ENCODE measurements at places on chromosomes 3 and 15.

DNA sequence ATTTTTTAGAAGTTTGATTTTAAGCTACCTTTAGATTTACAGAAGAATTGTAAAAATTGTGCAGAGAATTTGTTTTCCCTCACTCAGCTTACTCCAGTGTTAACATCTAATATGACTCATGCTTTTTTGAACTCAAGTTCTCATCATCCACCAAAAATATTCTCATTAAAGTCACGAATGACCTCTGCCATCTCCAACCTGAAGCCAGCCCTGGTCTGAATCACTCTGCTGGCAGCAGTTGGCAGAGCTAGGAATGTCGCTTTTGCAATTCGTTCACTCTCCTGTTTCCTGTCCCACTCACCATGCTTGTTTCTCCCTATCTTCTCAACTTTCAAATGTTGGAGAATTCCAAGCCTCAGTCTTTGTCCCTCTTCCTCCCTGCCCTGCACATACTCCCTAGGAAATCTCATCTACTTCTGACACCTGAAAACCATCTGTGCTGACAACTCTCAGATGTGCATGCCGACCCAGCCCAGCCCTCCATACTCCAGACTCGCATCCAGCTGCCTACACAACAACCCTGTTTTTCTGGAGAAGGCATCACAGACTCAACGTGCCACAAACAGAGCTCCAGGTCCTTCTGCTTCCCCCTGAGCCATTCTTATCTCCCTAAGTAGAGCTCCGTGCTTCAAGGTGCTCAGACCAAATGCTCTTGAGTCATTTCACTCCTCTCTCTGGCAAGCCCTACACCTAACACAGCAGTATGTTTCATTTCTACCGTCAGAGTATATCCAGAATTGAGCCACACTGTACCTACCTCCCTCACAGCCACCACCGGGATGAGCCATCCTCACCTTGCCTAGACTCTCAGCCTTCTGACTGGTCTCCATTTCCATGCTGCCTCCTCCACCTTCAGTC, 24.9 kb downstream of the PRR23E start:
- DNase-seq, result no peak

- DNase-seq, result no peak
Measured at GRCh38 chr15:41396111-41396510, 6.2 kb downstream of the NDUFAF1 start.

- no peak for DNase-seq
Measured at GRCh38 chr3:21642433-21642832, 108.6 kb downstream of the ZNF385D start.

- peak; percentile 16 for DNase-seq
Measured at GRCh38 chr3:151210676-151211381, 7.8 kb upstream of the GPR171 start.

GRCh38 chr15:89171136-89172072, 50.0 kb downstream of the RLBP1 start:
- DNase-seq, result peak; percentile 18

- no peak for DNase-seq
Measured at GRCh38 chr3:11059090-11059798, 66.7 kb downstream of the SLC6A1 start.

GRCh38 chr15:65298731-65299130, 2.9 kb downstream of the RNU5A-1 start:
- no peak for DNase-seq

GRCh38 chr3:186640473-186640818, 247 bp downstream of the FETUB start:
- DNase-seq, result no peak

GRCh38 chr3:182967218-182968204, 12.8 kb downstream of the DCUN1D1 start:
- no peak for DNase-seq

- DNase-seq, result peak; percentile 63
Measured at GRCh38 chr3:183385698-183386613, 42.5 kb downstream of the MCF2L2 start.

- no peak for DNase-seq
Measured at GRCh38 chr3:52845157-52845556, 10.3 kb upstream of the MUSTN1 start.

GRCh38 chr3:167611718-167612117, 42.0 kb downstream of the WDR49 start:
- no peak for DNase-seq

- no peak for DNase-seq
Measured at GRCh38 chr3:98775459-98776139, 12.5 kb downstream of the ST3GAL6 start.

DNA sequence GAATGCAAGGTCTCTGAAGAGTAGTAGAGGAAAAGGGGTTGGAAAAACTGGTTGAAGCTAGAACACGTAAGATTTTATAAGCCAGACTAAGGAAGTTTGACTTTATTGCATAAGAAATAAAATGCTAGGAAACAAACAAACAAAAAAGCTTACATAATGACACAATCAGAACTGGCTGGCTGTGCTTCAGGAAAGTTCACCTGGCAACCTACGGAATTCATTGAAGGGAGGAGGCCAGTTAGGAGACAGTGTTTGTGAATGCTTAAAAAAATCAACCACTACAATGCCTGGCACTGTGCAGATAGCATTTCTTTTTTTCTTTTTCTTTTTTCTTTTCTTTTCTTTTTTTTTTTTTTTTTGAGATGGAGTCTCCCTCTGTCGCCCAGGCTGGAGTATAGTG, 1.9 kb upstream of the ICE2 start:
- no peak for DNase-seq

DNA sequence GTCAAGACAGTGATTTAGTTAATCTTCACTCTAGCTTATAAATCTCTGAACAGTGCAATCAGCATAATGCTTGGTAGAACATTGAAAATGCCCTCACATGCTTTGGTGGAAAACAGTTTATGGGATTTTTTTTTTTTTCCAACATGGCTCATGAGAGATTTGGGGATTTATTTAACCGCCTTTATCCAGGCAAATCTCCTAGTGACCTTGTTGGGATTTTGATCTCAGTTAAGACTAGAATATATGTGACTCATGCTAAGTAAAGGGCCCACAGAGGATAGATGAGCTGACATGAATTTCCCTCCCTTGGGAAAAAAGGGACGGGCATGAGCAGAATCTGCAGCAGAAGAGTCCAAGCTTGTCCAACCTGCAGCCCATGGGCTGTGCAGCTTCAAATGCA, 18.7 kb downstream of the LRTM1 start:
- DNase-seq, result no peak

GRCh38 chr3:115270849-115271248, 123.8 kb upstream of the ZBTB20 start:
- DNase-seq, result no peak

GRCh38 chr15:74841891-74842373, 1.0 kb downstream of the ULK3 start:
- DNase-seq, result no peak

DNA sequence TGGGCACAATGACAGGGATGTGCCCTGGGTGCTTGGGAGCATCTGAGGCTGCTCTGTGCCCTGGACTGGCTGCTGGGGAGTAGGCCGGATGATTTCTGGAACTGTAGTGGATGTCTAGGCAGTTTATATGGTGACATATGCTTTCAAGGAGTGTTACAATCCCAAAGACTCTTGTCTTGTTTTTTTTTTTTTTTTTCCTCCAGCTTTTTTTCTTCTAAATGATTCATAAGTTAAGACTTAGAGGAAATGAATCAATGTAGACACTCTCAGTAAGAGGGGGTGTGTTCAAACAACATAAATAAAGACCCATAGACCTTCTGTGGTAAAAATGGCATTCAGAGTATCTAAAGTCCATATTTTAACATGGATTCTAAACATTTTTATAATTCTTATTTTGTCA, 706.1 kb upstream of the GOLIM4 start:
- no peak for DNase-seq

DNA sequence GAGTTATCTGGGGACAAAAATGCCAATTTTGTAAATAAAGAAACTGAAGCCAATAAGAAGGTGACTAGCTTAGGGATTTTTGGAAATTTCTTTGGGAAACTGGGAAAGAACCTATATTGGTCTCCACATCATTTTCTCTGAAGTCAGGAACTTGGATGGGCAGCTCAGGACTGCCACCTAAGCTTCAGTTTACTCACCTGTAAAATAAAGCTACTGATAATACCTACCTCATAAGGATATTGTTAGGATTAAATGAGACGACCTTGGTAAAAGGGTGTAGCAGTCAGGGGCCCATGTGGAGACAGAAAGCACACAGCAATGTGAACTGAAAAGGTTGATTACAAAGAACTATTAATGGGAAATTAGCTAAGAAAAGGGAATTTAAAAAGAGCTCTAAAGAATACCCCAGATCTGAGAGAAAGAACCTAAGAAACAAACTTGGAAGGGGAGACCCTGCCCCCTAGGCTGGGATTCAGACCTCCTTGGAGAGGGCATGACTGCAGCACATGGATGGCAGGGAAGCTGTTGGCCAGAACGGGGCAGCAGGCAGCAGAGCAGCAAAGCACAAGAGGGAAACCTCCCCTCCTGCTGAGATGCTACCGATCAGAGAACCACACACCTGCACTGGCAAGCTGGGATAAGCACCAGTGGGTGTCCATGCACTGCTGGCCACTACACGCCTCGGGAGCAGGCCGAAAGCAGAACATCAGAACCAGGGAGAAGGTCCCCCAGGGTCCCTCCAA, 83.7 kb upstream of the THBS1 start:
- DNase-seq, result no peak

DNA sequence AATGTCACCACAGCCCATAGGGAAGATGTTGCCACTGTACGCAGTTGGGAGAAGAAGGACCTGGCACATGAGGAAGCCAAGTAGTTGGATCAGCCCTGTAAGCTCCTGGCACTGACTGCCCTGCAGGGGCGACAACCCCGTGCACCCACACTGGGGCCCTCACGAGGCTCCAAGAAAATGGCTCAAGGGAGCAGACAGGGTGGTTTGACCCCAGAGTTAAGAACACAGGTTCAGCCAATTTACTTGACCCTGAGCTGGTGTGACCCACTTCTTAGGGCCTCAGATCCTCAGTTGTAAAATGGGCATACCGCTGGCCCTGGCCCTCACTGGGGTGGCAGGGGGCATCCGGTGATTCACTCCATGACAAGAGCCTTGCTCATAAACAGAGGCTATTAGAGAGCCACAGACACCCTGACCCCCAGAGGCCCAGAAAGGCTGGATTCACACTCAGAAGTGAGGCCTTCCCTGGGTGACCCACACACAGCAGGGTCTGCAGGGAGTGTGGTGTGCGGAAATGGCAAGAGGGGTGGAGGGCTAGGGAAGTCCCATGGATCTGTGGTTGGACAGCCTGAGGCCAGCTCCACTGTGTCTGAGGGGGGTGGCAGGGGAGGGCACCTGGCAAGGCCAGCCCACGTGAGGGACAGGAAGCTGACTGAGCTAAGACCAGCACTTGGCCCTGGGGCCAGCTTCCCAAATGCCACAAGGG, 1.7 kb upstream of the HHATL start:
- DNase-seq, result no peak

DNA sequence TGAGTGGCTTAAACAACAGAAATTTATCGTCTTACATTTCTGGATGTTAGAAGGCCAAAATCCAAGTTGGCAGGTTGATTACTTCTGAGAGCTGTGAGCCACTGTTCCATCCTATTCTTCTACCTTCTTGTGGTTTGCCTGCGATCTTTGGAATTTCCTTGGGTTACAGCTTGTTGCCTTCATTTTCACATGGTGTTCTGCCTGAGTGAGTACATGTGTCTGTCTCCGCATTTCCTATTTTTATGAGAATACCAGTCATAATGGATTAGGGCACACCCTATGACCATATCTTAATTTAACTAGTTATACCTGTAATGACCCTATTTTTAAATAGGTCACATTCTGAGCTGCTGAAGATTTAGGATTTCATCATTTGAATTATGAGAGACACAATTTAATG, 294.3 kb downstream of the CNTN4 start:
- no peak for DNase-seq

GRCh38 chr3:195557322-195557721, 14.2 kb upstream of the PPP1R2 start:
- no peak for DNase-seq

DNA sequence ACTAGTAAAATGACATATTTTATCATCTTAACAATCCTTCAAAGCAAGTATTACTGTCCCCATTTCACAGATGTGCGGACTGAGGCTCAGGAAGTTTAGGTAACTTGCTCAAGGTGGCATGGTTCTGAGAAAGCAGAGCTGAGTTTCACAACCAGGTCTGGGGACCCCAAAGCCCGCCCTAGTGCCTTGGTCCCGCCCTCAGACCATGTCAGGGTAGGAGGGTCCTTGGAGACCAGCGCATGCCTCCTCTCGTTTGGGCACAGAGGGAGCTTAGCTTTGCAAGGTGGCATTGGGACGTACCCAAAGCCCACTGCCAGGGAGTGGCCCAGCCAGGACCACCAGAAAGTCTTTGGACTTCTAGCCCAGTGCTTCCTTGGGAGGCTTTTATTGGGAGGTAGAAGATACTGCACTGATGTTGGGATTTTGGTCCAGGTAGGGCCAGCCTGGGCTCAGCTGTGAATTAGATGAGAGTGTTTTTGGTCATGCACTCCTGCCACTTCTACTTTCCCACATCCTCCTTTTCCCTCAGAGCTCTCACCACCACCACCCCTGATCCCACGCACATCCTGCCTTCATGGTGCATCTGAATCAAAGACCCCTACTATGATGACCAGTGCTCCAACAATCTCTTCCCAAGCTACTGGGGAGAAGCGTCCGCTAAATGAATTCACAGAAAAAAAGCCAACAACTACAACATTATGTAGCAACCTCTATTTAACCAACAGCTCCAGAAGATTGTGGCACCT, 307.9 kb downstream of the TLE3 start:
- DNase-seq, result no peak

GRCh38 chr15:71250936-71251583, 135.8 kb downstream of the THSD4 start:
- no peak for DNase-seq

GRCh38 chr3:76307556-76307955, 522.2 kb upstream of the ZNF717 start:
- no peak for DNase-seq

- no peak for DNase-seq
Measured at GRCh38 chr3:157514371-157514895, 11.2 kb upstream of the VEPH1 start.

DNA sequence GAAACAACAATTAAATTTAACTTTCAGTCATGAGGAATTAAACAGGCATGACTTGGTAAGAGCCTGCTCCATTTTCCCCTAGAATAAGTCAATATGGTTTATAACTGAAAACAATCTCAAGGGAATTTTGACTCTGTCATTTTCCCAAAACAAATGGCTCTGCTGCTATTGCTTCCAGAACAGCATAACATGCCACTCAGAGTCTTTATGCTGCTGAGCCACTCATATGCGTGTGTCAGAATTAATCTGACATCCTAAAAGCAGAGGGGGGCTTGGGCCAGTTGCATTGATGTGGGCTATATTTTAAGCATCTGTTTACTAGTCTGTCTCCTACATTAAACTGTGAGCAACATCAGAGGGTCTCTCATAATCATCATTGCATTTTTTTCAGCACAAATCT, 111.1 kb upstream of the ABI3BP start:
- no peak for DNase-seq

DNA sequence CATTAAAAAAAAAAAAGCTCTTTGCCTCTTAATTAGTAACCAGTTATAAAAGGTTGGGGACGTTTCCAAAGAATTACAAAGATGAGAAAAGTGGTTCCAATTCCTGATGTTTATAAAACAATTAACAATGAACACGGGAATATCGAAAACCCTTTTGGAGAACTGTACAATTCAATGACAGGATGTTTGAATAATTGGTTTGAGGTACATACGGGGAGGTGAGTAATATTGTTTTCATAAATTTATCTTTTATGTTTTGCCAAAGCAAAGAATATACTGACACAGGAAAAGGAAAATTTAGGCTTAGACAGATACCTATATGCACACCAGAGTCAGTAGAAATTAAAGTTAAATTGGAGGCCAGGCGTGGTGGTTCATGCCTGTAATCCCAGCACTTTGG, 94.6 kb upstream of the LMOD3 start:
- DNase-seq, result no peak

- DNase-seq, result no peak
Measured at GRCh38 chr3:34955680-34956079, 683.6 kb upstream of the ARPP21 start.
